ENCODE measurements at places on chromosomes 12 and 14.

DNA sequence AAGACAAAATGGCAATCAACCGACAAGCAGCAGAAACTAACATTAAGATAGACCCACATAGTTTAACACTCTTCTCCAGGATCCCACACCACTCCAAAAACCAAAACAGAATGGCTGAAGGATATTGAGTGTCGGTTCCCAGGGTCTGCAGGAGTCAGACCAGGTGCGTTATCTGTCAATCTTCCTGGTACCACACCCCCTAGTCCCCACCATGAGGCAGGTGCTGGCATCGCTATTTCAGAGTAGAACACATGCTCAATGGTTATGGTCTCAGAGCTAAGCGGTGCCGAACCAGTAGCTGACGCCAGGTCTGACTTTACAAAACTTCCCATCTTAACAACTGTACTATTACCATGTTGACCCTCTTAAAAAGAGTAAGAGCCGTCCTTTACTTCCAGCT, 10.2 kb downstream of the STX2 start:
- DNase-seq, result no peak

GRCh38 chr12:131929581-131930456, 743 bp downstream of the PUS1 start:
- DNase-seq, result peak; percentile 54

- DNase-seq, result no peak
These were observed 442.8 kb downstream of the ATP23 start for GRCh38 chr12:58384196-58384595.

- no peak for DNase-seq
These were observed at the start of gene ERP27 for GRCh38 chr12:14938301-14938700. Gene ERP27 (minus strand): TSS chr12:14938537. CDS start chr12:14938508, 29 bp downstream.

DNA sequence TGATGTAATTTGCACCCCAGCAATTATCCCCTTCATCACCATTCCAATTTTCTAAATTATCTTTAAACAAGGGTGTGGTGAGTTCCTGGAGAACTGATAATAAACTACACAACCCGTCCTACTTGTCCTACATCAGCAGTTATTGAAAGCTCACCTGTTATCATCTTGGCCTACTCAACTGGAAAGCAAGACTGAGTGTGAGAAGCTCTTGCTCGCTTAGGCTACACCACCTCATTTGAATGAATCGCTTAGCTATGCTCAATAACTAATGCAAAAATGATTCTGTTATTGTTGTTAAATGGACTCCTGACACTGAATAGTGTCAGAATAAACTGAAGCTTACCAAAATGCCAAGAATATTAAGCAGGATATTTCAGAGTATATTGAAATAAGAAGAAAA, 115.4 kb upstream of the BTG1 start:
- DNase-seq, result no peak

- DNase-seq, result no peak
These were observed 264.1 kb downstream of the TTC8 start for GRCh38 chr14:89088530-89088929.

DNA sequence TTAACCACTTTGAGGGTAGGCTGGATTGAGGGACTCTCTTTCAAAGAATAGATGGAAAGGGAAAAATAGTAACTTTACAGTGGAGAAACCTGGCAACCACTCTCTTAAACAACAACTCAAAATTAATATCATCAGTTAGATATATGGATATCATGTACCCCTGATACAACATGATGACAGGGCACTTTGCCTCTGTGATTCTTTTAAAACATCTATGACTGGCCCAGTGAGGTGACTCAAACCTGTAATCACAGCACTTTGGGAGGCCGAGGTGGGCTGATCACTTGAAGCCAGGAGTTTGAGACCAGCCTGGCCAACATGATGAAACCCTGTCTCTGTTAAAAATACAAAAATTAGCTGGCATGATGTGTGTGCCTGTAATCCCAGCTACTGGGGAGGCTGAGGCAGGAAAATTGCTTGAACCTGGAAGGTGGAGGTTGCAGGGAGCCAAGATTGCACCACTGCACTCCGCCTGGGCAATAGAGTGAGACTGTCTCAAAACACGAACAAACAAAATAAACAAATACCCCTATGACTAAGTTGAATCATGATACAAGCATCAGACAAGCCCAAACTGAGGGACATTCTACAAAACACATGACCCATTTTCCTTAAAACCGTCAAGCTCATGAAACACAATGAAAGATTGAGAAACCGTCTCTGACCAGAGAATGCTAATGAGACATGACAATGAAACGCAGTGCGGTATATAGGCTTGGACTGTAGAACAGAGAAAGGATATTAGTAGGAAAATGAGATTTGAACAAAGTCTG, 26.4 kb upstream of the SLC7A8 start:
- no peak for DNase-seq

GRCh38 chr14:29236848-29237247, 470.3 kb downstream of the FOXG1 start:
- DNase-seq, result no peak

All from activated CD4-positive, alpha-beta T cell treated with anti-CD3 and anti-CD28 coated beads, Interleukin-2, amount 10 ng/mL, durations not matched to agents 7 days and 5 days (primary cell).